GM04504 (cell line): ENCODE measurements at places on chromosomes 4 and X.

GRCh38 chr4:7333024-7333780 lies 101.5 kb downstream of the PSAPL1 start:
- DNase-seq: no peak

DNA sequence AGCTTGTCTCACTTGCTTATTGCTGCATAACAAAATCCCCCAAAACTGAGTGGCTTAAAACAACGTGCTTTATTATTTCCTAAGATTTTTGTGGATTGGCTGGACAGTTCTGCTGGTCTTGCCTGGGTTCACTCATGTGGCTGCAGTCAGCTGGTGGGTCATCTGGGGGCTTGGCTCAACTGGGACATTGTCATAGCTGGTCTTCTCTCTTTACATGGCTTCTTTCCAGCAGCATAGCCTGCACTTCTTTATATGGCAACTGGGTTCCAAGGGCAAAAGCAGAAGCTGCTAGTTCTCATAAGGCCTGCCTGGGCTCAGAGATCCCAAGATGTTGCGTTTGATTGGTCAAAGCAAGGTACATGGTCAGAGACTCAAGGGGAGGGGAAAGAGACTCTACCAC lies 33.7 kb upstream of the STAG2 start:
- DNase-seq: no peak

DNA sequence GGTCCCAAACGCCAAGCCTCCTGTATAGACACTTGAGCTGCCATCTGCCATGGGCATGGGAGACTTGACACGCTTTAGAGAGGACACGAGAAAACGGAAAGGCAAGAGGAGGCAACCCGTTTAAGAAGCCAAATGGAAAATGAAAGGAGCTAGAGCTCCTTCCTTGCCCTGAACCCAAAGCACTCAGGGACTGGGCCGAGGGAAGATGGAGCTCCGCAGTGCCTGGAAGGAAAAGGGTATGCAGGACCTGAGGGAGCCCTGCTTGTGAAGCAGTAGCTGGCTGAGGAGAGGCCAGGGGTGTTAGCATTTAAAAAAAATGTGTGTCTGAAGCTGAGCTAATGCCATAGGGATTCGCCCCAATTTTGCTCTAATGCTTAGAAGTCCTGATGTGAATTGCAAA lies 15.1 kb downstream of the MCF2 start:
- DNase-seq: no peak

DNA sequence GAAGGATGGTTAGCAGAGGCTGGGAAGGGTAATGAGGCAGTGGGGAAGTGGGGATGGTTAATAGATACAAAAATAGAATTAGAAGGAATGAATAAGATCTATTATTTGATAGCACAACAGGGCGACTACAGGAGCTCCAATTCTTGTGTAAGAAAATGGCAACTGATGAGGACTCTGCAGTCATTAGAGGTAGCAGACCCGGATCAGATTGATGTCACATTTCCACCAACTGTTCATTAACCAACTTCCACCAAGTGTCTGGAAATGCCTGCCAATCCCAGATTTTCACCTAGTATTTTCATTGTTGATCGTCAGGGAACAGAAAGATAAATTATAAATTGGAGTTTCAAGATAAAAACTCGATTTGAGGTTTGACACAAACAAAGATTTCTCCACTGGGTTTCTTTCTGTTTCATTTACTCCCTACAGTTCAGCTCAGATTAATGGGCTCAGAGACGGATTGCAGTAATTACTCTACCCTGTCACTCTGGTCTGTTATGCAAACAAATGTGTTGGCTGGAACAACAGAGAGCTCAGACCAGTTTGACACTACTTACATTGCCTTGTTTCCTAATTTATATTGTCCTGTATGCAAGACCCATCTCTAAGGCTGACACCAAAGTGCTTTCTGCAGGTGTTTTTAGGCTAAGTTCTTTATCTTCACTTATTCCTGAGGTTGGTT lies 909.2 kb upstream of the PRKX start:
- no peak for DNase-seq

- DNase-seq: no peak
These were observed 2.0 kb downstream of the ARHGAP36 start for GRCh38 chrX:131060147-131060546.

GRCh38 chr4:74968456-74969164 lies 35.7 kb downstream of the PARM1 start:
- DNase-seq: no peak

DNA sequence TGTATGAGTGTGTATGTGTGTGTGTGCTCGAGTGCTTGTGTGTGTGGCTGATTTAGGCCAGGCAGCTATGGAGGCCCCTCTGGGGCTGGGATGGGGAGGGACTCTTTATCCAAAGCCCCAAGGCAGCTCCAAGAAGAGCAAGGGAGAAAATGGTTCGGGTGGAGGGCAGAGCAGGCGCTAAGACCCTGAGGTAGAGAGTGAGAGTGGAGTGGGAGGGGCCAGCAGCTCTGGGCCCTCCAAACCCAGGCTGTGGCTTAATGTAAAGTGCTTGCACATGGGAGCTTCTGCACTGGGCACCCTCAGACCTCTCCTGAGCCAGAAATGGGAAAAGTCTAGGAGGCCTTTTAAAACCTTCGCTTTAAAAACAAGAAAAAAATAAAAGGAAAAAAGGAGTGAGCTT lies 233.5 kb upstream of the PSAPL1 start:
- DNase-seq: no peak

GRCh38 chr4:115515366-115515765 lies 401.9 kb upstream of the NDST4 start:
- no peak for DNase-seq

GRCh38 chr4:14520171-14520570 lies 482.1 kb upstream of the CPEB2 start:
- no peak for DNase-seq

GRCh38 chr4:114783215-114783595 lies 184.6 kb downstream of the UGT8 start:
- no peak for DNase-seq

DNA sequence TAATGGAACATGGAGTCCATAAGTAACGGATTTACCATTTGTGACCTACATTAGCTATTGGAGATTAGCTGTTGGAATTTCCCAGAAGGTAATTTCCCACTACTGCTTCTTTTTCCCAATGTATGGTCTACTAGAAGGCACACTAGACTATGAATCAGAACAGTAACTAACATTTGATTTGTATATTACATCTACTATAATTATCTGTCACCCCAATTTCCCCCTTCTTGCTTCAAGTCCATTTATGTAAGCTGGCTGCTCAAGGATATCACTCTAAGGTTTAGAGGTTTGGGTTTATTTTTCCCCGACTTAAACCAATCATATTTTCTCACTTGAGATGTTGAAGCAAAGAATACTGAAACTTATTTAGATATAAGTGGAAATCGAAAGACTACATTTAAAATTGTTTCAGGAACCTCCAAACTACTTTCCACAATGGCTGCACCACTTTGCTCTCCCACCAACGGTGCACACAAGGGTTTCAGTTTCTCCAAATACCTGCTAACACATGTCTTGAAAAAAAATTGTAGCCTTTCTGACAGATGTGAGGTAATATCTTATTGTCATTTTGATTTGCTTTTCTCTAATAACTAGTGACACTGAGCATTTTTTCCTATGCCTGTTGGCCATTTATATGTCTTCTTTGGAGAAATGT lies 33.3 kb upstream of the H2AZ1 start:
- no peak for DNase-seq

DNA sequence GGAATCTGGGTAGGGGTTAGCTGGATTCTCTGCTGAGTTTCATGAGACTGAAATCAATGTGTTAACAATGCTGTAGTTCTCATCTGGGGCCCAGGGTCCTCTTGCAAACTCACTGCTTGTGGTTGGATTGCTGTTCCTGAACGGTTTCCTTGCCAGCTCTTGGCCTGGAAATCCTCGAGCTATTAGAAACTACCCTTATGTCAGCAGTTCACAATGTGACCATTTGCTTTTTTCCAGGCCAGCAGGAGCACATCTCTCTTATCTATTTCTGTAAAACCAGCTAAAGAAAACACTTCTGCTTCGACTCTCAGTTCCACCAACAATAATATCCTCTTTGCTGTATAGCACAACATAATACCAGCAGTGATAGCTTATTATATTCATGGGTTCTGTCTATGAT lies 140.1 kb upstream of the TRAM1L1 start:
- DNase-seq: no peak

- DNase-seq: peak; percentile 65
These were observed 581 bp upstream of the STK32B start for GRCh38 chr4:5050520-5051277.

GRCh38 chrX:137771537-137771936 lies 205.6 kb downstream of the ZIC3 start:
- DNase-seq: no peak

DNA sequence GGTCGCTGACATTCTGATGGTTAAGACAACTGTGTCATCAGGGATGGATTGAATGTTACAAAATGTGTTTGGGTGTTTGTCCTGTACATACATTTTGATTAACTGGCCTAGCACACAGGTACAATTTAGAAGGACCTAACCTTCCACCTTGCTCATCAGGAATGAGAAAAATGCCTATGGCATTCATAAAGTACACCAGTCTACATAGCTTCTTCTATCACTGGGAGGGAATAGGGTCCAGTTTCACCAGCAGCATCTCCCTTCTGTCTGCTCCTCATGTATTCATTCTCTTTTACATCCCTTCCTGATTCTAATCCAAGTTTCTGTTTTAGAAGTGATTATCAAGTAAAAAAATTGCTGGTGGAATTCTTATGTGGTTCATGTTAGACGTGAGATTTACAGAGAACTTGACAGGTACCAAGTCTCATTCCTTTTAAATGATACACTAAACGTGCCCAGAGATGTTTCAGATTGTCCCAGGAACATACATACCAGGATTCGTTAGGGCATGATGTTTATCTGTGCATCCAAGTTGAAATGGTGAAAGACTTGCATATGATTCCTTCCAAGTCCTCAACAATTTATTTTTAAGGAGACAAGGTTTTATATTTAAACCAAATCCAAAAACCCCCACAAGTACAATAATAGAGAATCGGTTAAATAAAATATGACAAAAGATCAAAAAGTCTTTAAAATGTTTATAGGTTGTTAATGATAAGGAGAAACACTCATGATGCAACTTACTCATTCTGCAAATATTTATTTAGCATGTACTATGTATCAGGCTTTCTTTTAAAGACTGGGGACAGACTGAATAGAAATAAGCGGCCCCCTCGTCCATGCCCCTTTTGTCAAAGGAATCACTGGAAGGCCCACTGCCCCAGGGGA lies 359.1 kb downstream of the ZNF674 start:
- DNase-seq: no peak

GRCh38 chr4:94516999-94517398 lies 65.3 kb downstream of the PDLIM5 start:
- no peak for DNase-seq

DNA sequence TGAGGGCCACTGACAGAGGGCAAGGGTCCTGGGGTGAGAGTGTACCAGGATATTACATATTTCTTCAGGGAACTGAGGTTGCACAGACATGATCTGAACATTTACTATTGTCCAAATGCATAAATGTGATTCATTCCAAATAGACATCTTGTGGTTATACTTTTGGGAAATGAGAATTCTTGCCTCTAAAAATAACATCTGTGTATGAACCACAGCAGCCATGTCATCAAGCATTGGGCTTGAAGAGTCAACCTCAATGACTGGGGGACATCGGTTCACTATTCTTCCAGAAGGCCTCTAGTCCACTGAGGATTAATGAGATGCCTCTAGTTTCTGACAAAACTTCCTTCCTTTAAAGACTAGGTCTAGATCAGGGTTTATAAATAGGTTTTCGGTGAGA lies 193.1 kb upstream of the GPC4 start:
- DNase-seq: peak; percentile 12

GRCh38 chrX:69018416-69019072 lies 146.7 kb downstream of the PJA1 start:
- DNase-seq: no peak

GRCh38 chr4:138522366-138522765 lies 280.2 kb upstream of the SLC7A11 start:
- no peak for DNase-seq

DNA sequence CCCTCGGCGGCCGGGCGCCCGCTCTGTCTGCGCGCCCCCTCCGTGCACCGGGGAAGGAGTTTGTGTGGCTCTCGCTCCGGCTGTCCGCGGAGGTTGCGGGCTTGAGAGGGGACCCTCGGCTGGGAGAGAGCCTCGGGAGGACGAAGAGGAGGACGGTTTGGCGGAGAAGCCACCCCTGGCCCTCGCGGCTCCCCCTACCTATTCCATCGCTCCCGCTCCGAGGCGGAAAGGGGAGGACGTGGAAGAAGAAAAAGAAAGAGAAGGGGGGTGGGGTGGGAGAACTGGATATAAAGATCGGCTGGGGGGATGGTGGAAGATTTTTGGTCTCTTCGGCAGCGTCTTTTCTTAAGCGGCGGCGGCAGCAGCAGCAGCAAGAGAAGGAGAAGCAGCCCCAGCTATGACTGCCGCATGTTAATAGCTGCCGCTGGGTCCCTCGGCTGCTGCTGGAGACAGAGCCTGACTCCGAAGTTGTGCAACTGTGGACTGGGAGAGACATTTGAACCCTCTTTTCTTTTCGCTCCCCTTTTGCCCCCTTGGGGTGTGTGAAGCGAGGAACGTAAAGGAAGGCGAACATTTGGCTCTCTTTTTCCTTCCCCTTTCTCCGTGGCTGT lies 895 bp downstream of the ADGRL3 start:
- DNase-seq: no peak

- DNase-seq: peak; percentile 62
These were observed 23.2 kb upstream of the UVSSA start for GRCh38 chr4:1323635-1324442.

GRCh38 chr4:122705009-122705408 lies 27.5 kb upstream of the BBS12 start:
- DNase-seq: no peak

DNA sequence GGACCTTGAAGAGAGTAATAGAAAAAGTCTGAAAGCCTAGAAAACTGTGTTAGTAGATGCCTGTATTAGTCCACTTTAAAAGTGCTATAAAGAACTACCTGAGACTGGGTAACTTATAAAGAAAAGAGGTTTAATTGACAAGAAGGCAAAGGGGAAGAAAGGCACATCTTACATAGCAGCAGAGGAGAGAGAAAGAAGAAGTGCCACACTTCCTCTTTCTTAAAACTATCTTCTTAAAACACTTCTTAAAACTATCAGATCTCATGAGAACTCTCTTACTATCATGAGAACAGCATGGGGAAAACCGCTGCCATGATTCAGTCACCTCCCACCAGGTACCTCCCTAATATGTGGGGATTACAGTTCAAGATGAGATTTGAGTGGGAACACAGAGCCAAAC lies 18.8 kb upstream of the COL25A1 start:
- no peak for DNase-seq

GRCh38 chr4:55475394-55476243 lies 71.1 kb downstream of the CLOCK start:
- DNase-seq: peak; percentile 43

DNA sequence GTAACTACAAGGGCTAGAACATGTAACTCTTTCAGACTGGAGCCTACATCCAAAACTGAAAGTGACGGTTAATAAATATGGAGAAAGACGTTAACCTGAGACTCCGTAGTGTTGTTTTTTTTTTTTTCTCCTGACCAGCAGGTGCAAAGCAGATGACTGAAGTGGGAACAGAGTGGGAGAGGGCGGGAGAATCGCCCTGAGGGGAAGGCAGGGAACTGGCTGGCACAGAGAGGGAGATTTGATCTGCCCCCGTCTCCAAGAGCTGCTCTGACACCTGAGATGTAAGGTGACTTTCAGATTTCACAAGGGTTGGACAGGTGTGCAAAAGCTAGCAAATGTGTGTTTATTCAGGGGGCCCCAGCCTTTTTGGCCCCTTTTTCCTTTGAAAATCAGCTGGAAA lies 180.2 kb downstream of the PALLD start:
- DNase-seq: no peak

- peak; percentile 42 for DNase-seq
These were observed 73.9 kb downstream of the FAT4 start for GRCh38 chr4:125388613-125389012.
